SHP77 treated with DMSO at 0.1 percent for 48 hours (cell line): ENCODE measurements at places on chromosomes 3 and 15.

DNA sequence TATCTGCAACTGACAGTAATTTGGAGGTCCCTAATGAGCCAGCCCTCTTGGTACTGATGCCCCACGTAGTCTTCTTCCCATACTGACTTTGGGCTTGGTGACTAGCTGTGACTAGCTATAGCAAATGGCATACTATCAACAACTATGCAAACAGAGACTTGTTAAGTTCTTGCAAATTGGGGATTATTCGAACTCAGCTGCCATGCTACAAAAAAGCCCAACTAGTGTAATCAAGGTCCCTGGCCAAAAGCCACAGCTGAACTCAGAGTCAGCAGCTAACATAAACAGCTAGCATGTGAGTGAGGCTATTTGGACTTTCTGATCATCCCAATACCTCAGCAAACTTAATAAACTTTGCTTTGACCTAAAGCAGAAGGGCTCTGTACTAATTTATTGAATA lies 121.2 kb upstream of the PLXND1 start:
- no peak for DNase-seq

GRCh38 chr15:39896101-39896500 lies 24.0 kb downstream of the GPR176 start:
- no peak for DNase-seq

DNA sequence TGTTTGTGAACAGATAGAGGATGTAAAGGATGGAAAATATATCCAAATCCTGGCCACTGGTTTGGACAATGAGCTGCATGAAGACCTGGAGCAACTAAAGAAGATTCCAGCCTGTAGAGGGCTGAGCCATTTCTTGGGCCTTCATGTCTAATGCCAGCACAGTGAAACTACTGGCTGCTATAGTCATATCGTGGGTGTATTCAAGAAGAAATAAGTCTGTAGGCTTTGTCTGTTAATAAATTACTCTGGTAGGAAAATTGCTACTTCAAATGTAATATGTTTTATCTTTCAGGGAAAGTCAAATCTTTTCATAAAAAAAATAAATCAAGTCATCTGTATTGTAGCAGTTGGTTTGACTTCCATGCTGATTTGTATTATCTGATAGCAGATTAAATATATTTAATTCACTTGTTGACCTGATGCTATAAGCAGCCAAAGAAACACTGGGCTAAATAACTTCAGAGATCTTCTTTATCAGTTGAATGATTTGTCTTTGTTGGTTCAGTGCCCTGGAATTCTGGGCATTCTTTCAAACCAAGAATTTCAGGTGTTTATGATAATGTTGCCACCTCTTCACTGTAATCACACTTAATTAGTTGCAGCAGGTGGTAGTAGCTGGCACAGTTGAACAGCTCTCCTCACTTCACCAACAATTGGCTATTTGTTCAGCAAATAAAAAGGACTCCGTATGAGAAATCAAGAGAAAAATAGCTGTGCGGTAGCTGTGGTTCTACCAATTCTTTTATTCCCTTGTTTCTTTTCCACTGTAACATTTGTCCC lies 1109.5 kb downstream of the NSUN3 start:
- DNase-seq, result peak; percentile 54

GRCh38 chr3:106810300-106810875 lies 566.9 kb upstream of the CCDC54 start:
- no peak for DNase-seq

DNA sequence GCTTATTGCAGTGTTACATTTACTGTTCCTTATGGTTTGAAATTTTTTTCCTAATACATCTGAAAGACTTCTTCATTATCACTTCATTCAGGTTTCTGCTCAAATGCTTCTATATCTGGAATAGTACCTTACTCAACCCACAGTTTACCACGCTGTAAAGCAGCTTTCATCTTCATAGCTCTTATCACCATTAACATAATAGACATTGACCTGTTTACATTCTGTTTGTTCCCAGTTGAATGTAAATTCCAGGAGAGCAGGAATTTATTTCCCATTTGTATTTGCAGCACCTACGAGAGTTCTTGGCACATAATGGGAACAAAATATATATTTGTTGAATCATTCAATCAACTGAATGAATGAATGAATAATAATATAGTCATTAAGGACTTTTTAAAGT lies 844.6 kb upstream of the ROBO1 start:
- DNase-seq, result no peak

- no peak for DNase-seq
Measured at GRCh38 chr3:112002096-112002971, 3.6 kb downstream of the TAGLN3 start.

GRCh38 chr3:190382082-190382481 lies 5.9 kb upstream of the CLDN16 start:
- no peak for DNase-seq

DNA sequence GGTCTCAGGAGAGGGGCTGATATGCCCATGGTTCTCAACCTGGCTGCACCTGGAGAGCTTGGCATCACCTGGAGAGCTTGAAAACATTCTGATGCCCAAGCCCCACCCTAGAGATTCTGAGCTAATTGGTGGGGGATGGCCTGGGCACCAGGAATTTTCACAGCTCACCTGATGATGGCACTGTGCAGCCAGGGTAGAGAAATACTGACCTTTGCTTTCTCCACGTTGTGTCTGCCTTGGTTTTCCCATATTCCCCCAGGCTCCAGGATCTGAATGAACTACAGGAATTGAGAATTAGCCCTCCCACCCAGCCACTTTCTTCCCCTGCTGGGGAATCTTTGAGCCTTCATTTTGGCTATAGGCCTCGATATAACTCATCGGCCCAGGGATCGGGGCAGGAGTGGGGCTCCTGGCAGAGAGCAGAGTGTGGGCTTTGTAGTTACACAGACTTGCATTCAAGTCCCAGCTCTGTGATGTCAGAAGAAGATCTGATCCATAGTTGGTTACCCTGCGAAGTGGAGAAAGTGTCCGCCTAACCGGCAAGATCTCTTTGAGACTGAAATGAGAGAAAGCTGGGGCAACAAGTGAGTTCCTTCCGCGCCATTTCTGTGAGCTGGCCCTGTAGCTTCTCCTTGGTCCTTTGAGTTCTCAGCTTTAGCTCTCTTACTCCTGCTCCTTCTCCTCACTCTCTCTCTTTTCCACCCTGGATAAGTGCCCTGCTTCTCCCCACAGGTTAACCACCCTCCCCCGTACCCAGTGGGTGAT lies 33.1 kb upstream of the UBE2Q2 start:
- peak; percentile 11 for DNase-seq

- no peak for DNase-seq
Measured at GRCh38 chr3:186151077-186151971, 42.4 kb upstream of the ETV5 start.

DNA sequence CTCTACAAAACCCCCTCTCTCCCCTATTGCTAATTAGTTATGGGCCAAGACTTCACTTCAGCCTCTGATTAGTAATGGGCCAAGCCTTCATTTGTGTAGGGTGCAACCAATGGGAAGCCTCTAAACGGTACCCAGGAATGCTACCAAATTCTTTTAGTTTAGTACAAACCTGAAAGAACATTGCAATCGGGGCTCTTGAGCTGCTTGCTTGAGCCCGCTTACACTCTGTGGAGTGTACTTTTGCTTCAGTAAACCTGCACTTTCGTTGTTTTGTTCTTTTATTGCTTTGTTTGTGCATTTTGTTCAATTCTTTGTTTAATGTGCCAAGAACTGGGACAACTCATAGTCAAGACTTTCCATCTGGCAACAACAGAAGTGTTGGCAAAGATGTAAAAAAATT lies 26.2 kb downstream of the DNAAF4 start:
- no peak for DNase-seq

- DNase-seq, result no peak
Measured at GRCh38 chr3:13966302-13966701, 86.4 kb upstream of the WNT7A start.

GRCh38 chr15:57806003-57806402 lies 99.5 kb downstream of the POLR2M start:
- no peak for DNase-seq

- no peak for DNase-seq
Measured at GRCh38 chr3:40404591-40405198, 17.7 kb downstream of the ENTPD3 start.

DNA sequence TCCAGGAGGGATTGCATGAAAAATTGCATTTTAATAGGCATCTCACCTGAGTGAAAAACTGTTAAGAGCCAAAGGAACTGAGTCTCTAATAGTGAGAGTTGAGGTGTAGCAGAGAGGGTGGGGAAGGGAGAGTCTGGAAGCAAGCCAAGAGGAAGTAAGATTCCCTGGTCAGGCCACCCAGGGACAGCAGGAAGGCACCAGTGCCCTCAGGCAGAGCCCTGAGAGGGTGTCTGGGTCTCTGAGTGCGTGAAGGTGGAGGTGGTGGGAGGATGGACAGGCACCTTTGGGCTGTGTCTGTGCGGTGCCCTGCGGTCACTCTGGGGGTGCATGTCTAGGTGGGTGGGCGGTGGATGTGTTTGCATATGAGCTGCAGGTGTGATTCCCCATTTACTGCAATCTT lies 300.4 kb upstream of the ROPN1 start:
- no peak for DNase-seq

- no peak for DNase-seq
Measured at GRCh38 chr15:74380361-74381189, 13.1 kb upstream of the CYP11A1 start.

- no peak for DNase-seq
Measured at GRCh38 chr3:7813365-7813764, 688.3 kb upstream of the LMCD1 start.

DNA sequence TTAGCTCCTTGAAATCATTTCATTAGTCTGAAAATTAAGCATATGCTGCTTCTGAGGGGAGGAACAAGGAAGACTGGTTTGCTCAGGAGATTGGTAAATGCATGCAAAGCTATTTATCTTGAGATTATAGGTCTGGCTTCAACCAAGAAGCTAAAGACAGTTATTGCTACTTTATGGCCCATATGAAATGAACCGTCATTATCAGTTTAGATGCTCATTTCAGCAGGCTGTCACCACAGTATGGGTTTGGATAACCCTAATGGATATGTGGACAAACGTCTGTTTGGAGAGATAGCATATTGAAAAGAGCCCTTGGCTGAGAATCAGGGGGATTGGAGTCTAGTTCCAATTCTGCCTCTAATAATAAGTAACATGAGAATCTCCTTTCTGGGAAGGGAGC lies 922.6 kb downstream of the TUSC7 start:
- DNase-seq, result no peak

- no peak for DNase-seq
Measured at GRCh38 chr3:157101486-157101885, 58.5 kb downstream of the CCNL1 start.

- DNase-seq, result no peak
Measured at GRCh38 chr3:45135959-45136358, 10.2 kb downstream of the CDCP1 start.

DNA sequence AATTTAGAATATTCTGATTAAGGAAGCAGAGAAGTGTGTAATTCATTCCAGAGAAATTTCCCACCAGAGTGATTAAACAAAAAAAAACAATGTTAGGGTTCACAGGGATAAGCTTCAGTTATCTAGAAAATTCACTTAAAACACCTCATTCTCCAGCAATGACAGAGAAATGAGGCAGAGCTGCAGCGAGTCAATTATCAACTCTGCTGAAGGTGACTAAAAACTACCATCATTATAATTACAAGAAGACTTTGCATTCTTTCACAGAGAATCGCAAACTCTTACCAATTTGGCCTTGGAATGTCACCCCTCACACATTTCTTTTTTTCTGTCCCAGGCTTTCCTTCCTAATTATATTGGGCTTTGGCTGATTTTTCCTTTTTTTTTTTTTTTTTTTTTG lies 117.1 kb downstream of the RAB11A start:
- no peak for DNase-seq

DNA sequence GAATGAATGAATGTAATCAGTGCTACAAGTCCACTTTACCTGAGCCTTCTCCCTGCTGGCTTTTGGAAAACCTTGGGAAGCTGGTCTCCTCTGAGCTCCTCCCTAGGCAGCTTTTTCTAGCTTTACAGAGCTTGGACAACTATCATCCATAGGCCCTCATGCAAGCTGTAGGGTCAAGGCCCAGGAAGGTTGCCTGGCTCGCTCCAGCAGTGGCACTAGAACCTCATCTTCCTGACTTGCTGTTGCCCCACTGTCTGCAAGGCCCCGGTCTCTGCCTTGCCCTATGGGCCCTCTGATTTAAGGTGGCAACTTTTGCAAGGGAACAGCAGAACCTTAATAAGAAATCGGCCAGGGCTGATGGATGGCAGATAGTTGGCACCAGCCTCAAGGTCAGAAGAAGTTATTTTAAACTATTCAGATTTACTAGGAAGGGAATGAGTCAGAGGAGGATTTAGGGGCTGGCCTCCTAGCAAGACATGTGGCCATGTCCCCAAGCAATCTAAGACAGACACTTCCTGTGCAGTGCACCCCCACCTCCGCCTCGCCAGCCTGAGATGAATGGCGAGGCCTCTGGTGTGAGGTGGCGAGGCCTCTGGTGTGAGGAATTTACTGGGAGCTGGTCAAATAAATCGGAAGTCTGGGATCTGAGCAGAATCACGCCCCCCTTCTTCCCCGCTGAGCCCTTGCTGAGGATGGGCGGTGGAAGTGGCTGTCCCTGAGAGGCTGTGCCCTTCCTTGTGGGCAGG lies 180.8 kb downstream of the MEGF11 start:
- no peak for DNase-seq

- DNase-seq, result no peak
Measured at GRCh38 chr15:63045879-63046278, 3.3 kb downstream of the TPM1 start.

DNA sequence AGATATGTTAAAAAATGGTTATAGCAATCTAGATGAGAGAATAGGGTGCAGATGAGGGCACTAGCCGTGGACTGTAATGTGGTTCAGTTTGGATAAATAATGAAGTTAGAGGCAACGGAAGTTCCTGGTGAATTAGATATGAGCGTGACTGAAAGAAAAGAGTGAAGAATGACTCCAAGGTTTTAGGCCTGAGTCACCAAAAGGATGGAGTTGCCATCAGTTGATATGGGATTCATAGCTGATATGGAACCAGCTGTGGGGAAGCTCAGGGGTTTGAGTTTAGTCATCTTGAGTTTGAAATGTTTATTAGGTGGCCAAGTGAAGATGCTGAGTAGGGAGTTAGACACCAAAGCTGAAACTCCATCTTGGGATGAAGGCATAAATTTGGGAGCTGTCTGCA lies 66.2 kb downstream of the SSR3 start:
- no peak for DNase-seq

GRCh38 chr3:147760941-147761340 lies 351.8 kb downstream of the ZIC1 start:
- DNase-seq, result no peak

DNA sequence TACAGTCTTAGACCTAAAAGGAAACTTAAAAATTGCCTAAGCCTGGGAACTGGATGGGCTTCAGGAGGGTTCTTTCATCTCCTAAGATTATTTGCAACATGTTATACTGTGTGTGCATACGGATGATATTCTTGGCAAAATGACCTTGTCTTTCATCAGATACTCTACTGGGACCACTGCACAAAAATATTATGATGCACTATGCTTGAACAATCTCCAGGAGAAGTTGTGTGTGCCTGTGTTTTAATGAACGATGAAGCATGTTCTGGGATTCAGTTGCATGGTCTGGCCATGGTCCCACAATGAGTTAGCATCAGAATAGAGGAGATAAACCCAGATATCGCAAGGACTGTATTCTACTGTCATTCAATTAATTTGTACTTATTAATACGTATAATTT lies 68.7 kb downstream of the GAP43 start:
- DNase-seq, result no peak

- no peak for DNase-seq
Measured at GRCh38 chr15:26676115-26676514, 96.8 kb downstream of the GABRB3 start.

GRCh38 chr3:28295898-28296490 lies 52.5 kb upstream of the ZCWPW2 start:
- DNase-seq, result no peak

GRCh38 chr15:50800715-50801114 lies 35.2 kb upstream of the SPPL2A start:
- DNase-seq, result no peak
